ENCODE measurements at places on chromosomes 12 and 14.

- peaks cover 9% of the 10 kb centered on the region for H3K4me1 ChIP-seq
- DNase-seq = peak; percentile 23
- no peaks in the 10 kb centered on the region for H3K36me3 ChIP-seq
- no peak overlapping the region for H3K4me3 ChIP-seq
- no peaks in the 10 kb centered on the region for H3K27me3 ChIP-seq
These were observed 113.0 kb upstream of the RAP1B start for GRCh38 chr12:68497702-68498101.

- no peak overlapping the region for H3K27ac ChIP-seq
- H3K4me3 ChIP-seq = no peak overlapping the region
- peaks cover 9% of the 10 kb centered on the region for H3K4me1 ChIP-seq
- no peaks in the 10 kb centered on the region for H3K27me3 ChIP-seq
- no peak for DNase-seq
These were observed 79.1 kb downstream of the RAD52 start for GRCh38 chr12:870378-870777.

DNA sequence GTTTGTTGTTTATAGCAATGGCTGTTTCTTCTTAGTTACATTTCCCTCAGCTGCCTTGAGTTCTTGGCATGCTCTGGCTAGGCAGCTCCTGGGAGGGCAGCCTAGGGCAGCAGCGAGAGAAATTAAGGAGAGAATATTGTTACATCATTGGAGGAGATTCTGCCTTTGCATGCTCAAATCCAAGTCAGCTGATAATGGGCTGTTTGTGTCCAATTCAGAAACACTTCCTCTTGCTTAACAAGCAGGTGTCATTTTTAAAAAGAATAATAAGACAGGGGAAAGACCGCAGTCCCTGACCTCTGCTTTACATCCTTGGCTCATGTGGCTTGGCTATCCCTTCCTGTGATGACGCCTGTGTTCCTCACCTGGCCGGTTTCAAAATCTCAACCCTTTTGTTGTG, 76.9 kb downstream of the ESR2 start:
- peaks cover 26% of the 10 kb centered on the region for H3K36me3 ChIP-seq
- peaks cover 12% of the 10 kb centered on the region for H3K4me1 ChIP-seq
- H3K27me3 ChIP-seq = no peaks in the 10 kb centered on the region

DNA sequence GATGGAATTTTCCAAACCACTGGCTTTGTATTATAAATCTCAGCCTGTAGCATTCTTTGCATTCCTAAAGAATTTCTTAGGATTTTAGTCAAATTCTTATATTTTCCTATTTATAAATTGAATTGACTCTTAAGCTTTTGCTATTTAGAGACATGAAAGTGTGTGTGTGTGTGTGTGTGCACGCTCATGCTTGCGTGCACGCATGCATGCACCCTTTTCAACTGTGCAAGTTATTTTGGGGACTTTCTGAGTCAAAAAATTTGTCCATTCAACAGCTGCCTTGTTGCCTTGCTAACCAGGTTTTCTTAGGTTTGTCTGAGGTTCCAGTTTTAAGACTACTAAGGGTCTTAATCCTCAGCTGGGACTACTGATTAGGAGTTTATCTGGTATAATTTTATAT, 42.6 kb downstream of the GPATCH2L start:
- peaks cover 17% of the 10 kb centered on the region for H3K36me3 ChIP-seq
- peaks cover 3% of the 10 kb centered on the region for H3K4me1 ChIP-seq
- H3K27me3 ChIP-seq = no peaks in the 10 kb centered on the region
- no peak for DNase-seq
- H3K27ac ChIP-seq = no peak overlapping the region

- H3K27me3 ChIP-seq = no peaks in the 10 kb centered on the region
- no peak for DNase-seq
These were observed 263.5 kb downstream of the DPF3 start for GRCh38 chr14:72630374-72630773.

DNA sequence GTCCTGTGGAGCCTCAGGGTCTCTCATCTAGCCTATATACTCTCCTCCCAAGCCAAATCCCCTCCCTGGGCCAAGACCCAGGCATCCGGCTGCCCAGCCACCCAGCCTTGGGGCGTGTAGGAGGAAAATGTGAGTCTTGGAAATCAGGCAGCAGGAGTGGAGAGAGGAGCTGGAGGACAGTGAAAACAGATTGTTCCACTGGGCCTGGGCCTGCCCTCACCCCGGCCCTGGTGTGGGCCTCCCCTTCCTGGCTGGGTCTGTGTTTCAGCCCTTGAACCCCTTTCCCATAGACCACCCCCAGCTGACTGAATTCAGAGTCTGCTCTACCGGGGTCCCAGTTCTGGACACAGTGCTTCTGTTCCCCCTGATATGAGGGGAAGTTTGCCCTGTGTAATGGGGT, 6.7 kb downstream of the ITGA5 start:
- peaks cover 23% of the 10 kb centered on the region for H3K36me3 ChIP-seq
- H3K4me3 ChIP-seq = no peak overlapping the region
- DNase-seq = no peak
- peaks cover 50% of the 10 kb centered on the region for H3K4me1 ChIP-seq
- H3K27ac ChIP-seq = peak overlapping the region; percentile 80
- H3K27me3 ChIP-seq = no peaks in the 10 kb centered on the region

- H3K4me1 ChIP-seq = peaks cover 6% of the 10 kb centered on the region
- no peak overlapping the region for H3K4me3 ChIP-seq
- H3K36me3 ChIP-seq = no peaks in the 10 kb centered on the region
- DNase-seq = no peak
- no peak overlapping the region for H3K27ac ChIP-seq
- no peaks in the 10 kb centered on the region for H3K27me3 ChIP-seq
These were observed 74.5 kb downstream of the VWF start for GRCh38 chr12:6049992-6050391.

- no peak overlapping the region for H3K27ac ChIP-seq
- no peaks in the 10 kb centered on the region for H3K36me3 ChIP-seq
- no peak overlapping the region for H3K4me3 ChIP-seq
- H3K4me1 ChIP-seq = no peaks in the 10 kb centered on the region
These were observed 44.1 kb downstream of the PRIMA1 start for GRCh38 chr14:93744176-93744575.

DNA sequence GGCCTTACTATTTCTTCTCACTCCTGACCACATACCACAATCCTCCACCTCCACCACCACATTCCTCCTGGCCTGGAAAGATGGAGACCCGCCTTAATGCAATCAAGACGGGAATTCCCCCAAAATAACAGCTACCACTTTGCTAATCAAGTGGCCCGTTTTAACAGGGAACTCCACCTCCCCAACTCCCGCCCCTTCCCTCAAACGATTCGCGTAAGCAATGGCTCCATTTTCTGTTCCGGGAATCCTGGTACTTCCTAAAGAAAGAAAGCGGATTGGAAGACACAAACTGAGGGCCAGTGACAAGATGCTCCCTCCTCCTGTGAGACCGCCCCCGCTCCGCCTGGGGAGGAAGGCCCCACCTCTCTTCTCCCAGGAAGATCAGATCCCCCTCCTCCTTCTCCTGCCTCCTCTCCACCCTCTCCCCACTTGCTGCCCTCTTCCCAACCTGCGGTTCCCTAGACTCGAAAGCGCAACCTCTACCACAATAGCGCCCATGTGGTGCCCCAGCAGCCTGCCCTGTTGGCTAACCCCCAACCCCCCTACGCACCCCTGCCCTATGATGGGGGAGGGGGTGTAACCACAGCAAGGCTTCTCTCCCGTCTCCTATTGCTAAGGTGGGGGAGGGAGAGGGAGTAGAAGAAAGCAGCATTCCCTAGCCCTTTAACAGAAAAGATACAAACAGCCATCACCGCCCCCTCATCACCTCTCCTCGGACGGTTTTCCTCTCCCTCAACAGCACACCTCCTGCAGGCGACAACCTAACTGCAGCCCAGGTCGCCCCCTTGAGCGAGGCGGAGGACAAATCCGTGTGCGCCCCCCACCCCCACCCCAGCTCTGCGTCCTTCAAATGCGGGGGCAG, 777 bp downstream of the ARF3 start:
- peaks cover 12% of the 10 kb centered on the region for H3K4me1 ChIP-seq
- peak overlapping the region; percentile 82 for H3K4me3 ChIP-seq
- peak overlapping the region; percentile 63 for H3K27ac ChIP-seq
- DNase-seq = peak; percentile 73
- no peaks in the 10 kb centered on the region for H3K27me3 ChIP-seq

GRCh38 chr14:55913324-55914025, 204.7 kb upstream of the PELI2 start:
- no peaks in the 10 kb centered on the region for H3K36me3 ChIP-seq
- no peak for DNase-seq
- H3K4me1 ChIP-seq = no peaks in the 10 kb centered on the region
- no peak overlapping the region for H3K27ac ChIP-seq

DNA sequence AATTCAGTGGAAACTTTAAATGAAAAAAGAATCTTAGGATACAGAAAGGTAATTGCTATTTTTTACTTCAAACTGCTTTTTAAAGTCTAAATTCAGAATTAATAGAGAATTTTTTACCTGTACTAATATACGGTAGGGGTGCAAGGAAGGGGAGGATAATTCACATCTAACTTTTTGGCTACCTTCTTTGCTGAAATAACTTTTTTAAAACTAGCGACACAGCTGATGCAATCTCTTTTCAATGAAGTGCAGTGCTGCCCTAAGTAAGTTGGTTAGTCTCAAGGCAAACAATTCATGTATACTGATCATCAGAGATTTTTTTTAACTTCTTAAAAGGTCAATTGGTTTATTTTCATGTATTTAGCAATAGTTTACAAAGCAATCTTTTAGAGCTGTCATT, 119.8 kb downstream of the NEDD1 start:
- no peak overlapping the region for H3K4me3 ChIP-seq
- no peaks in the 10 kb centered on the region for H3K36me3 ChIP-seq
- H3K4me1 ChIP-seq = no peaks in the 10 kb centered on the region
- H3K27me3 ChIP-seq = no peaks in the 10 kb centered on the region

GRCh38 chr12:4172999-4173398, 100.6 kb upstream of the CCND2 start:
- H3K27me3 ChIP-seq = no peaks in the 10 kb centered on the region
- no peak overlapping the region for H3K27ac ChIP-seq
- H3K4me1 ChIP-seq = no peaks in the 10 kb centered on the region
- H3K4me3 ChIP-seq = no peak overlapping the region

- peak overlapping the region; percentile 17 for H3K27ac ChIP-seq
- peaks cover 20% of the 10 kb centered on the region for H3K4me1 ChIP-seq
- H3K4me3 ChIP-seq = no peak overlapping the region
- DNase-seq = no peak
These were observed 14.1 kb downstream of the DRAM1 start for GRCh38 chr12:101891462-101891971.

DNA sequence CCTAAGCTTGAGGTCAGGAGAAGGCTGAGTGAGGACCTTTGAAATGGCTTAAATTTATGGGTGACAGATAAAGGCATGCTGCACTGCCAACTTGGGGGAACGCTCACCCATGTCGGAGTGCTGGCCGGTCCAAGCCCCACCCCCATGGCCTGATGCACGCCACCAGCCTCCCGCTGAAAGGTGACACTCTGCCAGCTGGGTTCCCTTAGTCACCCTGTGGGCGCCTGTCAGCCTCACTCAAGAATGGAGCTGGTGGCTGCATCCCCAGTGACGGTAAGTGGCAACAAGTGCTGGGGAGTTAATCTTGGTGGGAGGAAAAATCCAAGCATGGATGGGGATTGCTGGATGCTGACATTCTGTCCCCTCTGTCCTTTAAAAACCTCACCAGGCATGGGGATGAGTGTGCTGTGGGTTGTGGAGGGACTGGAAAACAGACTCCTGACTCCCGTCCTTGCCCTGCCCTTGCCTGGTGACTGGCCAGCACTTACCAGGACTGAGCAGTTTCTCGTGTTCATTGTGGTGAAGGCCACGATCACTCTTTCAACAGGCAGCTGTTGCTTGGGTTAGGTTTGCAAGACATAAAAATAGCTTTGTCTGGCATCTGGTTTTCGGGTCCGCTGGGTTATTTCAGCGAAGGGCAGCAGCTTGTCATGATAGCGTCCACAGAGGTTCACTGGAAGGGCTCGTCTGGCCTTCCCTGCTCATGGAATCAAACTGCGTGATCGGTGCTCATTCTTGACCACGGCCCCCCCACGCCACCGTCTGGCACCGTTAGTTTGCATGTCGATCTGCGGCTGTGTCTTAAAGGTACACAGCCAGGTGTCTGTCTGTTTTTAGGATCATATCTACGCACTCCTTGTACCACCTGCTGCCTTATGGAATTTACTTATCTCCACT, 15.0 kb downstream of the ACACB start:
- no peak for DNase-seq
- H3K4me3 ChIP-seq = no peak overlapping the region
- no peaks in the 10 kb centered on the region for H3K4me1 ChIP-seq
- no peak overlapping the region for H3K27ac ChIP-seq
- H3K36me3 ChIP-seq = no peaks in the 10 kb centered on the region

DNA sequence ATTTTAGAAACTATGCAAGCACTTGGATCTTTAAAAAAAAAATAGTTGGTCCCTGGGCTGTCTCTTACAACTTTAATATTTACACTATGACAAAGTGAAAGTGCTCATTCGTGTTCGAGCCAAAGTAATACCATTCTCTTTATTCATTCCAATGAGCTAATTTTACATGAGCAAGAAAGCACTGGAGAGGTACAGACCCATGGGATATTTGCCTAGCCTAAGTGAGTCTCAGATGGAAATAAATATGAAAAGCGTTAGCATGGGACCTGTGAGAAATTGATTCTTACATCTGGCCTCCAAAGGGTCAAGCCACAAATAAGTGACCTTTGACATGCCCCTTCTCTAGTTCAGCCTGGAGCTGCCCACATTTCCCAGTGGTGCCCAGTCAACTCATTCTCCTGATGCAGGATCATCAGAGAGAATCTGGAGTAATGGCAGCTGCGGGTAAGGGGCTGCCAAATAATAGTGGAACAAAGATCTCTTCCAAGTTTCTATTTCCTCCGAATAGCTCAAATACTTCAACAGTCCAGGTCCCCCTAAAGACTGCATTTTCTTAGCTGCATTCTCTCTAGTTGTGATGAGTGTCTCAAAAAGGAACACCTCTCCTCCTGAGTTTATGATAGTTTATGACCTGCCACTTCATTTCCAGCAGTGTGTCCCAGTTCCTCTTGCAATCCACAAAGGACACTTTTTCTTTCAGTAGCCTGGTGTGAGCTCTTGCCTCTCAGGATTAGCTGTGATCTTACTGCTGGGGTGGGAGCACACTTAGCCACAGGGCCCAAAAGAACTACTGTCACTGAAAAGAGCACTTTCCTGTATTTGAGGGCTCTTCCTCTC, 208.2 kb downstream of the DAD1 start:
- no peaks in the 10 kb centered on the region for H3K4me1 ChIP-seq

- peak overlapping the region; percentile 100 for H3K27ac ChIP-seq
- H3K4me1 ChIP-seq = peaks cover 39% of the 10 kb centered on the region
- peaks cover 20% of the 10 kb centered on the region for H3K36me3 ChIP-seq
- DNase-seq = no peak
- H3K4me3 ChIP-seq = peak overlapping the region; percentile 61
These were observed 1.1 kb upstream of the UBC start for GRCh38 chr12:124915239-124916236.

- no peak overlapping the region for H3K4me3 ChIP-seq
- no peaks in the 10 kb centered on the region for H3K36me3 ChIP-seq
- no peak for DNase-seq
- no peaks in the 10 kb centered on the region for H3K4me1 ChIP-seq
- H3K27ac ChIP-seq = no peak overlapping the region
These were observed 88.0 kb upstream of the MBIP start for GRCh38 chr14:36408388-36408787.

GRCh38 chr14:22070119-22070982, 396.7 kb upstream of the OR4E1 start:
- peaks cover 14% of the 10 kb centered on the region for H3K27me3 ChIP-seq
- H3K4me1 ChIP-seq = no peaks in the 10 kb centered on the region
- H3K27ac ChIP-seq = no peak overlapping the region
- DNase-seq = no peak

- no peaks in the 10 kb centered on the region for H3K4me1 ChIP-seq
- H3K4me3 ChIP-seq = no peak overlapping the region
- H3K36me3 ChIP-seq = no peaks in the 10 kb centered on the region
- no peaks in the 10 kb centered on the region for H3K27me3 ChIP-seq
- no peak for DNase-seq
These were observed 139.1 kb downstream of the TMTC1 start for GRCh38 chr12:29644536-29645162.

GRCh38 chr14:71140157-71140556, 232.9 kb downstream of the PCNX1 start:
- no peak for DNase-seq
- H3K27ac ChIP-seq = no peak overlapping the region
- H3K4me1 ChIP-seq = peaks cover 27% of the 10 kb centered on the region
- H3K4me3 ChIP-seq = no peak overlapping the region

All from keratinocyte (primary cell).